Fibroblast of skin of left quadriceps (primary cell): ENCODE measurements at places on chromosomes 2 and 18.

DNA sequence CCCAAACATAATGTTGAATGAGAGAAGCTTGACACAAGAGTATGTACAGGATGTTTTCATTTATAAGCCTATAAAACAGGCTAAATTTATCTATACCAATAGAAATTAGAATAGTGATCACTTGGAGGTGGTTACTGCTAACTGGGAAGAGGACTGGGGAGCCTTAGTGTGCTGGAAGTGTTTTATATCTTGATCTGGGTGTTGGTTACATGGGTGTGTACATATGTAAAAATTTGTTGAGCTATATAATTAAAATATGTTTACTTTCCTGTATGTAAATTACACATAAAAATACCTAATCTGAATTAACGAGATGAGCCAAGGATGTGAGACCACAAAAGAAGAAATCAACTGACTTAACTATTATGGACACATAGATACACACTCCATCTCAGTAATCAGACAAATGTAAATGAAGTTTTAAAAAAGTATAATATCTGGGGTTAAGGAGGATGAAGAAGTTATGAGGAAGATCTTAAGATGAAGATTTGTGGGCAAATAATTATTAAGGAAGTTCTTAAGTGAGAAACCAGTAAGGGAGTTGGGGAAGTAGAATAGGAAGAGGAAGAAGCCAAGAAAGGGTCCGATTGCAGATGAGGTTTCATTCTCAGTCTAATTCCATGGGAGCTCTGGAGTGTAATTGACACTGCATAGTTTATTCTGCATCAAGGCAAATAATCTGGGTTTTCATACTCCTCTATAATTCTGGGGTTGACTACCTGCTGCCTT is 32.3 kb upstream of the NABP1 start:
- DNase-seq, result no peak

DNA sequence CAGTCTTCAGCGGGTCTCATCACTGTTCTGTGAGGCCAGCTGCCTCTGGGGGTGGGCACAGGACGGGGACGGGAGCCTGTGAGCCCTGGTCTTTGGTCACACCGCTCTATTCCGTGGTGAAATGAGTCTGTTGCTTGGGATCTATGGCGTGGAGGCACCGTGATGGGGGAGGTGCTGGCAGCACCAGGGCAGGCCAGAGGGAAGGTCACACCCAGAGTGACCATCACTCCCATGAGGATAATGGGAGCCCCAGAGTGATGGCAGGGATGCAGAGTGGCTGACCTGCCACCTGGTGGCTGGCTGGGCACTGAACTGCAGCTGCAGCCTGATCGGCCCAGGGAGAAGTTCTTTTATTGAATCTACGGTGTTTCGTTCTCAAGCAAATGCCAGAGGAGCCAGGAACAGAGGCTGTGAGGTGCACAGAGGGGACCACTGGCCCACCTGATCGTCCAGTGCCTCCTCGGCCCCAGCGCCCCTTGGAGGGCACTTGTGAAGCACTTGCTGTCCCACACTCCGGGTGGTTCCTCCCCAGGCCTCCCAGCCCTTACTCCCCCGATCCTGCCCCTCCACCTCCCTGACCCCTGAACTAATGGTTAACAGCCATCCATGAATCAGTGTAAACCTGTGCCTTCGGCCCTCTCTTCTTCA is 17.9 kb downstream of the KCNIP3 start:
- no peak for DNase-seq

DNA sequence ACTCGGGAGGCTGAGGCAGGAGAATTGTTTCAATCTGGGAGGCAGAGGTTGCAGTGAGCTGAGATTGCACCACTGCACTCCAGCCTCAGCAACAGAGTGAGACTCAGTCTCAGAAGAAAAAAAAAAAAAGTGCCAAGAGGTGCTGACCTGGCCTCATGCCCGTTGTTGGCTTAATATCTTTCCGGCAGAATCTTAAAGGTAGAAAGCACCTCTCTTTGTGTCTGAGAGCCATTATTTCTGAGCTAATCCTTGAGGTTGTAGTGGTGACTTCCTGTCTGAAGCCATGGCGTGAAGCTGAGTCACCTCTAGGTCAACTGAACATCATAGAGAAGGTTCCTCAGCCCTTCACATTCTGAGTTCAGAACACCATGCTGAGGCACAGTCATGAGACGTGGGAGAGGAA is 60.4 kb downstream of the WDSUB1 start:
- DNase-seq, result no peak

- DNase-seq, result no peak
Observed at GRCh38 chr2:67394734-67395133, 2.4 kb upstream of the ETAA1 start.

- no peak for DNase-seq
Observed at GRCh38 chr2:57990118-57990725, 56.4 kb upstream of the VRK2 start.

- no peak for DNase-seq
Observed at GRCh38 chr2:16767789-16768476, 102.3 kb upstream of the CYRIA start.

DNA sequence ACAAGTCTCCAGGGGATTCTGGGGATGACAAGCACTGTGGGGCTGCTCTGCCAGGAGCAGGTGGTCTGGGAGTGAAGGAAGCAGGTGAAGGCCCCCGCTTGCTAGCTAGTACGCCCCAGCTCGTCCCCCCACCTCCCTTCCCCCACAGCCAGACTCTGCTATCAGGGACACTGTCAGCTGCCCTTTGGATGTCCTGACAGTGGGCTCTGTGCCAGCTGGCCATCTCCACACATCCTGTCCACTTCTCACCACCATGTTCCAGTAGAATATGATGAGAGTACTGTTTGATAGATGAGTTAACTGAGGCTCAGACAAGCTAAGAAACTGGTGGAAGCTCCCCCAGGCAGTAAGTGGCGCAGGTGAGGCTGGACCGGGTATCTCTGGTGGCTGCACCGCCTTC is 276.2 kb downstream of the CELF4 start:
- DNase-seq, result no peak

DNA sequence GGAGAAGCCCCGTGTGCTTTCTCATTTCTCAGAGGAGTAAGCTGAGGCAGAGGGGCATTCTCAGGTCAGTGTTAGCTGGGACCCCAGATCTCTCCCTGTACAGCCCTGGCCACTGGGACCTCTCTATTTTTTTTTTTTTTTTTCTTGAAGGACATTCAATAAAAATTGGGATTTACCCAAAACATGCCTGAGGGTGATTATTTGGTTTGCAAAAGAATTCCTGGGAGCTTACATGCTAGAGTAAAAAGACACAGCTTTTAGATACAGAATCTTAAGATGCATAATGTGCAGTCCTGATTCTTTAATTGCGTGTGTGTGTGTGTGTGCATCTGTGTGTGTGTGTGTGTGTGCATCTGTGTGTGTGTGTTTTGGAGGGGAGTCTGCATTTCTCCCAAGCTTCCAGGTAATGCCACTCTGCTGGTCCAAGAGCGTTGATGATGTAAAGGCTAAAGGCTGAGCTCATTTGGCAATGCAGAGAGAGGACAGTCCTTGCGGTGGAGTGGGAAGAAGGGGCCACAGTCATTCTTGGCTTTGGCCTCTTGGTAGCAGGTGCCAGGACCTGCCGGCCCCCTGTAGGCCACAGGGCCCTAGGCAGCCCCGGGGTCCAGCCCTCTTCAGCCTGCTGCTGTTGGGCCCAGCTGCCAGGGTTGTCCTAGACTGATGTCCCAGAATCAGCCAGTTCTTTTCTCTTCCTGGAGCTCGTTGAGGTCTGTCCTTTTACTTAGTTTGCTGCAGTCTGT is 74.1 kb upstream of the MCFD2 start:
- no peak for DNase-seq

DNA sequence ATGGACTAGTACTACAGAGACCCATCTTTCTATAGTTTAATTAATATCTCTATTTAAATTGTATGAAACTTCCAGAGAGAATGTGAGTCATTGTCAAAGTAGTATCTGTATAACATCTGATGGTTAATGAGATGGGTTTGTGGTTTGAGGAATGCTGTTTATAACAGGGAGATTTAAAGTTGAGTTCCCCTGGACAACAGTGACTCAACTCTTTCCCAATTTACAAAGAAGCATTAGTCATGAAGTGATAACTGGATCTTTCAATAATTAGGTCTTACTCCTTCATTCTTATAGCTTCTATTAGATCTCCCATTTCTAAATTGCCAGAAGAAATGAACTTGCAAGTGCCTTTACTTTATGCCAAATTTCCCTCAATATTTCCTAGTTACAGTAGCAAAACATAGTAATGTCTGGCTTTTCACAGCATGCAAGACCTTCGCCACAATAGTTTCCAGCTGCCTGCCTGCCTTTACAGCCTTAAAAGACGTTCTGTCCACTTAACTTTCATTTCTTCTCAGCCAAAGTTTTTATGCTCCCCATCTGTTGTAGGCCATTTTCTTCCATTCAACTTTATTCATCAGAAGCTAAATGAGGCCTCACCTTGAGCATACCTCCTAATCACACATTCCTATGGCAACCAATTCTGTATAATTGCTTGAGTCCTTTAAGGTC is 47.7 kb upstream of the WDR75 start:
- peak; percentile 98 for DNase-seq
